ENCODE measurements at places on chromosomes 5 and 9. TPM values are rescaled to one million over a fixed set of nuclear protein-coding genes. Genes with fewer than 3 reads are reported as not detected.

Gene ANKRD31
- 0.26 TPM for total RNA-seq

Gene PCDHA9
- total RNA-seq: not detected

Gene TIFAB
- total RNA-seq: not detected

Gene TEX48
- 0.61 TPM for total RNA-seq

Gene HRCT1
- not detected for total RNA-seq

All from activated CD8-positive, alpha-beta T cell treated with anti-CD3 and anti-CD28 coated beads, Interleukin-2, amount 10 ng/mL, durations not matched to agents 7 days and 5 days (primary cell).